ENCODE measurements at places on chromosomes 4 and X. TPM values are rescaled to one million over a fixed set of nuclear protein-coding genes. Genes with fewer than 3 reads are reported as not detected.
A peak's percentile ranks its signal among the peaks of the same experiment; 100 is the strongest.

DNA sequence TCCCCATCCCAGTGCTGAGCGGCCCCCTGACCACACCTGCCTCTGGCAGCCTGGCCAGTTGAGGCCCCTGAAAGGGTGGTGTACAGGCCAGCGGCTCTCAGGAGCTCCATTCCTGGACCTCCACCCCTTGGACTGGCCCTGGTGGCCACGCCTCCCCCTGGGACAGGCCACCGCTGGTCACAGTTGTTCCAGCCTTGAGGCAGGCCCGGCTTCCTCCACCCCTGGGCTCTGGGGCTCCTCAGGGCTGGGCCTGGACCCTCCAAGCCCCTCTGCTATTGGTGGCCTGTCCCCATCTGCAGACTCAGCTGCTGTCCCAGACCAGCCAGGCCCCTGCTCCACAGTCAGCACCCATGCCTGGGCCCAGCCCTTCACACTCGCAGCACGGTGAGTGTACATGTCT lies 93.2 kb upstream of the NKX1-1 start:
- H3K4me1 ChIP-seq = no peaks in the 10 kb centered on the region
- no peak overlapping the region for H3K4me3 ChIP-seq
- H3K27me3 ChIP-seq = peaks cover 6% of the 10 kb centered on the region
- H3K36me3 ChIP-seq = no peaks in the 10 kb centered on the region
- DNase-seq = peak; percentile 26

DNA sequence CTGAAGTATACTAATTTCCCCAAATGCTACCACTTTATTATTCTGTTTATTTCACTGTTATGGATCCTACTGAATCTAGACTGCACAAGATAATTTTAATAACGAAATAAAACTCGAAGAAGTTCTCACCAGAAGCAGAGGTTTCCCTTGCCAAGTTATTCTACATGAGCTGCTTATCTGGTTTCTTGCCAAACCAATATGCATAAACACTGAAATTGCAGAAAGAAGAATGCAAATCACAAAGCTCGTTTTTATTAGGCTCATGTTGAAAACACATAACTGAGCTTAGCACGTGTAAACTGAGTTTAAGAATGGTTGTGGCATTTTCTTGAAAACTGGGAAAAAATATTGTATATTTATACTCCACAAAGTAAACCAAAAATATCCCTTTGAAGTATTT lies 35.9 kb downstream of the GRID2 start:
- no peak for DNase-seq
- H3K27me3 ChIP-seq = no peaks in the 10 kb centered on the region
- no peaks in the 10 kb centered on the region for H3K36me3 ChIP-seq
- no peaks in the 10 kb centered on the region for H3K4me1 ChIP-seq

Gene TCEAL6
- total RNA-seq = not detected

Gene SYTL4
- 2.2 TPM for total RNA-seq

Gene ADAD1
- total RNA-seq = not detected

Gene GJB1
- total RNA-seq = not detected
